ENCODE measurements at places on chromosomes 6 and 20.

DNA sequence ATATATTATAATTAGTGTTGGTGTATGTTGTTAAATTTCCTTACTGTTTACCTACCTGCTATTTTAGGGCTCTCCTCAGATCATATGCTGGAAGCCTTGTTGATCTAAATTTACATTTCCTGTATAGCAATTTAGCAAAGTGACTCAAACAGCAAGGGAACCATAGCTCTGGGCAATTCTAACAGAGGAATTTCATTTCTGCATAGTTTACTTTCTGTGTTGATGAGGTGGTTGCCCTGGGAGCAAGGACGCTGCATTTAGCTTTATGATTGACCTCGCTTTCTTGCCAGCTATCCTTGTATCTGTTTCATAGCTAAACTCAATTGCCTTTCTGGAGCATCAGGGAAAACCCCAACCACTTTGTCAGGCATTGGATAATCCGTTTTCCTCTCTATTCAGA, 810.8 kb downstream of the GRIK2 start:
- DNase-seq = no peak

GRCh38 chr6:149425754-149426153, 25.7 kb downstream of the SUMO4 start:
- no peak for DNase-seq

DNA sequence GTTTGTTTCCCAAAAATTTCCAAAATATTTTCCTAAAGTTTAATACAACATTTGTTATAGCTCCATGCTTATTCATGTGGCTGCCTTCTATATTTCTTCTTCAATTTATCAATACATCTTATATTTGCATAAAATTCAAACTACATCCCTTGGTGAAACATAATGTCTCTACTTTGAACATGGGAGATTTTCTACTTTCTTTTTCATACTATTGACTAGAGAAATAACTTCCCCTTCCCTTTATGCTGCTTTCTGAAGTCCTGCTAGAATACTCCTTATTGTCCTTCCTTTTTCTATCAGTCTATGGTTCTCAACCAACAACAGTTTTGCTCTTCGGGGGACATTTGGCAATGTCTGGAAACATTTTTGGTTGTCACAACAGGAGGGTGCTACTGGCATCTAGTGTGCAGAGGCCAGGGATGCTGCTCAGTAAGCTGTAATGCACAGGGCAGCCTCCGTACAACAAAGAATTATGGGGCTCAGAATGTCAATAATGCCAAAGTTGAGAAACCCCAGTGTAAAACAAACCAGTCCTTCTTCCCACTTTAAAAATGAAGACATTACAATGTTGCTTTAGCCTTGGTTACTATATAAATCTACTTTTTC, 29.9 kb downstream of the MKKS start:
- no peak for DNase-seq

- DNase-seq = no peak
These were observed 442.1 kb downstream of the BCKDHB start for GRCh38 chr6:80548532-80548931.

DNA sequence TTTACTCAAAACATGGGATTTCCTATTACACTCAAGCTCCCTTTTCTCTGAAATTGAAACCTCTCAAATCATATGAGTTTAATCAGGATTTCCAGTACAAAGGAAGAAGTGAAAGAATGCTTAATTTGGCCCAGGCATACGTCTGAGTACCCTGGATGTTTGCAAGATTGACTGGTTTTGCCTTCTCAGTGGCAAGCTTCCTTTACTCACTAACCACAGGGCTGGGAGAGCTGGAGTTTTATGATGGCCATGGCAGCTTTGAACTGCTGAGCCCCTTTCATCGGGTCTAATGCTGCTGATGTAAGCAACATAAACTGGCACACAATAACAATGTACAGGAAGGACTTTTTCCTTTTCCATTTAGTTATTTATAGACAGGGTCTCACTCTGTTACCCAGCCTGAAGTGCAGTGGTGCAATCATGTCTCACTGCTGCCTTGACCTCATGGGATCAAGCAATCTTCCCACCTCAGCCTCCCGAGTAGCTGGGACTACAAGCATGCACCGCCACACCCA, 194.8 kb downstream of the SLC35F1 start:
- no peak for DNase-seq

- DNase-seq = peak; percentile 38
These were observed 8.6 kb upstream of the TRIB3 start for GRCh38 chr20:371755-372542.

DNA sequence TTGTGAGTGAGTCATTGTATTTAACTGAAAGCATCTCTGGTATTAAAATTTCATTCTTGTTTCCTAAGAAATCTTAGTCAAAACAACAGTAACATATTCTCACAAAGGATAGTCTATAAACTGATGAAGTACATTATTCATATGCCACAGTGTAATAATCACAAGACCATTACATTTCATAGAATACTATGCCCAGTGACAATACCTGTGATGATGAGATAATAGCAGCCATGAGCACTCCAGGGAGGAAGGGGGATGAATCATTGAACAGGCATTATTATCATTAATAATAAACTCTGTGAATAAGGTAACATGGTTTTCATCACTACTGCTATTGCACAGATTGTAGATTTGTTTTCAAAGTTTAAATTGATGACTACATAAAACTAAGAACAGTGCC, 667.9 kb downstream of the EPM2A start:
- no peak for DNase-seq

DNA sequence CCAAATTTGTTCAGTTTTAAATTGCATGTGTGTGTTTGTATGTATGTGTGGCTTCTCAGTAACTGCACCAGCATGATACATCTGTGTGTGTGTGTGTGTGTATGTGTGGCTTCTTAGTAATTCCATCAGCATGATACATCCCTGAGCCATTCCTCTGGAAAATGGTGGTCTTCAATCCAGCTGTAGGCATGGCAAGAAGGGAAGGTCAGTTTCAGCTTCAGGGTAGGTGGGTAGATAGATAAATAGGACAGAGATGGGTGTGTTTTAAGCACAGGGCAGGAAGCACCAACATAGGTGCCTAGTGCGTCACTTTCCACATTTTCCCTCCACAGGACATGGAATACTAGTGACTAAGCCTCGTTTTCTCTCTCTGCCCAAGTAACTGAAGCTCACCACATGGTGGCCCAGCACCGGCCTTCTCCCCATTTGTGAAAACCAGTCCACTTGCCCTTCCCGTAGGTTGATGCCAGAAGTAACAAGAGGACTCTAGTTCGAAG, 82.9 kb downstream of the RPP40 start:
- no peak for DNase-seq

GRCh38 chr6:130366107-130367005, 539 bp downstream of the TMEM200A start:
- DNase-seq = no peak

GRCh38 chr6:15823838-15824414, 161.1 kb upstream of the DTNBP1 start:
- DNase-seq = no peak
